Mesenteric fat pad (tissue), 1 donor: ENCODE measurements at places on chromosomes 12 and 14. TPM values are rescaled to one million over a fixed set of nuclear protein-coding genes. Genes with fewer than 3 reads are reported as not detected.
A peak's percentile ranks its signal among the peaks of the same experiment; 100 is the strongest.

DNA sequence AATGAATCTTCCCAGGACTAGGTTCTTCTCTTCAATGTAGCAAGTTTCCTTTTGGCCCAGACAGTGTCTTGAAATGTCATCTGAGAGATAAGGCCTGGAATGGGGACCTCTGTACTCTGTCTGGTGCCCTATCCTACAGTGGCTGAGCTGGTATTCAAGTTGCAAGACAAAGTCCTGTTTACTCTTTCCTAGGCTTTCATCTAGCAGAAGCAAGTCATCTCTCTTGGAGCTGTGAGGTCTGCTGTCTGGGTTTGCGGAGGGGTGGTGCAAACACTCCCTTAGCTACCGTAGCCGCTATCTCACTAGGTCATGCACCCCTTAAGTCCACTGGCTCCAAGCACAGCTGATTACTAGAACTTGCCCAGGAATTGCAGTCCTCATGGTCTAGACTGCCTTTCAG lies 149.7 kb upstream of the SLC16A7 start:
- DNase-seq: no peak

- no peak for DNase-seq
These were observed 4.9 kb upstream of the NEMF start for GRCh38 chr14:49857427-49858003.

- DNase-seq: no peak
These were observed 206.3 kb upstream of the C14orf180 start for GRCh38 chr14:104373055-104373854.

DNA sequence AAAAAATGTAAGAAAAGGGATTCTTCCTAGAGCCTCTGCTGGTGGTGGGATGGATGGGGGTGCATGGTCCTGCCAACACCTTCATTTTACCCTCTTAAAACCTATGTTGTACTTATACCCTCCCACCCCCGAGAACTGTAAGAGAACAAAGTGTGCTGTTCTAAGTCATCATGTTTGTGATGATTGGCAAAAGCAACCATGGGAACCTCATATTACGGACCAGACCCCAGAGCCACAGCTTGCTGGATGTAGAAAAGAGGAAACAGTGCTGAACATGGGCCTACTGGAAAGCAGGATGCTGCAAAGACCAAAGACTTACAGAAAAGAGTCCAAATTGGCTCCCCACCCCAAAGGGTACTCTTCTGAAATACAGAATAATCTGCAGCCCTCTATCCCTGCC lies 311.2 kb downstream of the DUSP6 start:
- DNase-seq: no peak

GRCh38 chr12:6567112-6567670 lies 900 bp downstream of the NOP2 start:
- DNase-seq: no peak

DNA sequence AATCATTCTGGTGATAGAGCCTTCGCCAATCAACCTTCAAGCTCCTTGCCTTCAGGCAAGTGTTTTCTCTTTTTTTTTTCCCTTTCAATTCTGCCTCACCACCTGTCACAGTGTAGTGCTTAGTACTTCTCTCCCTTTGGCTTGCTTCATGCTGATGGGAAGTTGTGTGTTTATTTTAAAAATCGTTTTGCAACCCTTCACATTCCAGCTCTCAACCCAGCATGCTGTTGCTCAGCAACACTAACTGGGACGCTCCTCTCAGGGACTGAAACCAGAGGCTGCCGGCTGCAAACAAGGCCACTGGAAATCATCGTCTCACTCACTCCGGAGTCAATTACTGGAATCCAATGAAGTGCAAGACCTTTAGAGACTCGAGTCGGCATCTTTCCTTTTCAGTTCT lies 342.7 kb downstream of the PRKD1 start:
- no peak for DNase-seq

DNA sequence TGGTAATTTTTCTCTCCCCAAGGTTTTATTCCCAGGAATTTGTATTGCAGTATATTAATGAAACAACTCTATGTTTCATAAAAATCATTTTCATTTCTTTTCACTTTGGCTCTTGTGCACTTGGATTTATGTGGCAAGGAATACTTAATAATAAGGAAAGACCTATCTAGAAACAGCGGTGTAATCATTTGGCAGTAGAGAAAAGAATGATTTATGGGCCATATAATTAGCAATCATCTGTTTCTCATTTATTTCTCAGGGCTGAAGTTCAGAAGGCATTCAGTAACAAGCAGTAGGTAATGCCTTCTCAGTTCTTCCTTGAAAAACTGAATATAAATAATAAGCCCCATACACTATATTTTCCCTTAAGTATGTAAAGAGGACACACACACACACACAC lies 172.6 kb downstream of the ANO4 start:
- DNase-seq: no peak

- peak; percentile 57 for DNase-seq
These were observed 69.3 kb upstream of the SCN8A start for GRCh38 chr12:51521554-51522276.

- no peak for DNase-seq
These were observed 162.9 kb upstream of the SYT10 start for GRCh38 chr12:33602515-33602914.

DNA sequence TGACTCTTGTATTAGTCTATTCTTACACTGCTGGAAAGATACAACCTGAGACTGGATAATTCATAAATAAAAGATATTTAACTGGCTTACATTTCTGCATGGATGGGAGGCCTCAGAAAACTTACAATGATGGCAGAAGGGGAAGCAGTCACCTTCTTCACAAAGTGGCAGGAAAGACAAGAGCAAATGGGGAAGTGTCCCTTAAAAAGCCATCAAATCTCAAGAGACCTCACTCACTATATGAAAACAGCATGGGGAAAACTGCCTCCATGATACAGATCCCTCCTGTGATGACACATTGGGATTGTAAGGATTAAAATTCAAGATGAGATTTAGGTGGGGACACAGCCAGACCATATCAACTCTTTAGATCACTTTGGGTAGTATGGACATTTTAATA lies 83.7 kb downstream of the TMTC3 start:
- DNase-seq: no peak

DNA sequence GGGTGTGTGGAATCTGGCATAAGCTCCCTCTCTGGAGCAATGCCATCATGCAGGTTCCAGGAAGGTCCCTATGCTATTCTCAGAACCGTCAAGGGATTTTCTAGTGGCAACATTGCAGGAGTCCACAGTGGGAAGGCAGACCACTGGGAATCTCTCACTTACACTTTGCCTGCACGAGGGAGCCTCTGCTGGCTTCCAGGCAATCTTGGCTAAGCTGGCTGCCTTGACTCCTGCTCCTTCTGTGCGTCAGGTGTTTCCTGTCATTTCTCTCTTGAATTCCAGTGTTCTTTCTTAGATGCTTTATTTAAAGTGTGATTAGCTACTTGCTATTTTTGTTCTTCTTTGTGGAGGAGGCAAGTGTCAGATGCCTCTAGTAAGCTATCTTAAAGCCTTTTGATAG lies 414.0 kb upstream of the ATP2B1 start:
- no peak for DNase-seq

GRCh38 chr12:120820884-120821510 lies 83.2 kb downstream of the SPPL3 start:
- DNase-seq: no peak

DNA sequence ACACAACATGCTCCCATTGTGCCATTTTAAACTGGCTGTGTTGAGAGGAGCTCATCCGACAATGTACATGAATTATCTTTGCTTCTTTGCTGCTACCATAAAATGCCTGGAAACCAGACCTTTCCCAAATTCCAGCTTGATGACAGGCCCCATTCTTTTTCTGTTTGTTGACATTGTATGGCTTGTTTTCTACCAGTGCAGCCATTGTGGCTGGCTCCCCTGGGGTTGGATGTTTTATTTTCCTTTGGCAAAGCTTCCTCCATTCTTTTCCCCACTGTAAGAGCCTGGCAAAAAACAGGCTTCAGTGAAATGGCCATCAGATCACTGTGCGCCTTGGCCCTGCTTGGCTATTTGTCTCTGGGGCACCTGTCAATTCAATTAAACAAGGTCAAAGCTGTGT lies 532.5 kb downstream of the VRK1 start:
- no peak for DNase-seq

DNA sequence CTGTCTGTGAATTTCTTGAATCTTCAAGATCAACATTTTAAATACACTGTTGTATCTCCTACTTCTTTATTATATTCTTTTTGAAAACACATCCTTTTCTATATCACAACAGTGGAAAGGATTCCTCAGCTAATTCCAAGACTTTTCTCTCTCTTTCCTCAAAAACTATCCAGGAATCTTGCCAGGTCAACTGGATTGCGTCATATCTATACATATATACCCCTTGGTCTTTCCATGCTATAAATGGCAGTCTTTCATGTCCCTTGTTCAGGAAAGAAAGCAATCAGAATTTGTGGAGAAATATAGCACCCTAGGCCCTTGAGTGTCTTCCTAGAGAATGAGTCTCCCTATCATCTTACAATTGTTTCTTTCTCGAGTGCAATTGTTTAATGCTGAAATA lies 149.0 kb downstream of the KCNA5 start:
- DNase-seq: no peak

DNA sequence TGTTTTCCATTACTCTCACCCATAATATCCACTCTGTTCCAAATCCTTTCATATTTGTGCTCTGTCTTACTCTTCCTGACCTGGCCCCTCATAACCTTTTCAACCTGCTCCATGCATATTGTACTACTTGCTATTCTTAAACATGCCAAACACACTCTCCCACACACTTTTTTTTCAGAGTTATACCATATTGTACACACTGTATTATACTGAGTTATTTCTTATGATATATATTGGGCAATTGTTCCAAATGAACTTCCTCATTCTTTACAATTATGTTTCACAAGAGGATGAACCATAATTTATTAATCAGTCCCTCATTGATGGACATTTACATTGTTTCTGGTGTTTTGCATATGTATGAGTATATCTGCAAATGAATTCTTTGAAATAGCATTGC lies 18.5 kb downstream of the ATL1 start:
- DNase-seq: no peak

DNA sequence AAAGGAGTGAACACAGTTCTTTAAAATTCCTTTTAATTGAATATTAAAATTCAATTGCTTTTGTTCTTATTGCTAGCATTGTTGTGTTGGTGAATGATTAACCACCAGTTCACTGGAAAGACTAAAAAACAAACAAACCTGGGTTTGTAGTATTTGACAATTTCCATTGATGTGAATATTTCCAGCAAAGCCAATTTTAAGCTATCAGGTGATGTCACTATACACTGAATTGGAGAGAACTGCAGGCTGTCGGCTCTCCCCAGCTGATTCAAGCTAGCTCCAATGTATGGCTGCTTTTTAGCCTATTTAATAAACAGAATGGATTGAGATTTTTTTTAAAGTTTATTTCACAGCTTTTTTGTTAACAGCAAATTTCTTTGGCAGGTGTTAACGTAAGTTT lies 1753.6 kb upstream of the SEL1L start:
- DNase-seq: no peak

DNA sequence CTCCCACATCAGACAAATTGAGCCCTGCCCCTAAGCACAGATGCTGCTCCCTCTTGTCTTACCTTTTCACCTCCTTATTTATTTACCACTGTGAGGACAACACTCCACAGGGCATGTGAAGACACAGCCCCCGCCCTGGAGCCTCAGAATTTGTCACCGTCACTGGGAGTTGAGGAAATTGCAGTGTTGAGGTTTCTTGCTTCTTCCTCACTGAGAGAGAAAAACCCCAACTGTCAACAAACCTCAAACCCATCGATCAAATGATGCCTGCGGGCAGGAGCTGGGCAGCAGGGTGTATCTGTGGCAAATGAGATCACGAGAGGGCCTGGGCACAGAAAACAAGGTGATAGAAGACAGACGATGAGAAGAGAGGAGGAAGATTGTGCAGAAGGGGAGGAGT lies 30.5 kb upstream of the PLEKHG3 start:
- no peak for DNase-seq

DNA sequence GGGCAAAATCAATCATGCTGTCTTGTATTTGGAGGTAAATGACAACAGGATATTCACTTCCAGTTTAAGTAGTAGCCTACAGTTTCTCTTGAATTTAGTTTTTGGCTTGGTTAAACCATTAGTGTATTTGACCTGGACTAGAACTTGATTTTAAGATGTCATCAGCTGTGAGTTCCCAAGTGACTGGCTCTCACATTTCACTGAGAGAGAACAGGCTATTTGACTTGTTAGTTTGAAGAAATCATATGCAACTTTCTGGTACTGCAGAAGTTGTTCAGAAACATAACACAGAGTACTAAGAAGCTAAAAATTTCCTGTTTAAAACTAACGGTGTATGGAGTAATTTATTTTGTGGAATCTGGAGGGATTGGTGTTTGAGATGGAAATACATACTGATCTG lies 22.3 kb downstream of the MNAT1 start:
- DNase-seq: no peak

- DNase-seq: no peak
These were observed 55.8 kb upstream of the VRK1 start for GRCh38 chr14:96741151-96741977.

DNA sequence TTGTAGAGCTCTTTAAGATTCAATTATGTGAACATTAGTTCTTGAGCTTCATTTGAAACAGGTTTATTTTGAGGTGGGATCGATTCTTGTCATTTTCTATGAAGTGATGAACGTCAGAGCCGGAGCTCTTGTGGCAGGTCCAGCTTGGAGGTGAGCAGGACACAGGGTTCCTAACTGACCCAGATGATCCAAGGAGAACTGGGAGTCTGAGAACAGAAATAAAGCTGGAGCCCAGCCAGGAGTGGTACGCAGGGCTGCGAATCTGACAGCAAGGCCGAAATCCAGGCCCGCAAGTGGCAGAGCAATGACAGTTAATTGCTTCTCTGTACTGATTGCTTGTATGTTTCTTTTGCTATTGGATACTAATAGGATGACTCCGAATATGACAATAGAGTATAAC lies 46.5 kb downstream of the EML1 start:
- no peak for DNase-seq

DNA sequence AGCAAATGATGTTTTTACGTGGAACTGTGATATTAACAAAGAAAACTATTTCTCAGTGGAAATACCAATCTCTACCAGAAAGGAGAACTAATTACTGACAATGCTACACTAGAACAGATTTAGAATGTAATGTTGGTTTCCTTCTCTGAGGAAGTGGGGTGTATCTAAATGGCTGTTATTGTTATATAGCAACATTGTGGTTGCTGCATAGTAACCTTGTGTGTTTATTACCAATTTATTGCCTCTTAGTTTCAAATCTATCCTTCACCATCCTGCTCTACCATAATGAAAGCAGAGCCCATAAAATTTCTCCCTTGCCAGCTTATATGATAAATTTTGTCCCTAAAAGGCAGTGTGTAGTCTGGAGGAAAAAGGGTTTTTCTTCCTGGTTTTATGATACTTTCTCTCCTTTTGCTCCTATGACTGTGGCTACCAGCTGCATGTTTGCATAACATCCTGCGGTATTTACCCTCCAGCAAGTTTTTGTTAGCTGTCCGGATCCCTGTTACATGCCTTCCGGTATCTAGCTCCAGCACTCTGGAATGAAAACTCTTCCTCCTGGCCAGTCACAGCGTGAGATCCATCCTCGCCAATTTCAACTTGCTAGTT lies 5.7 kb upstream of the KLRK1 start:
- DNase-seq: no peak

Gene HOXC13
- not detected for total RNA-seq

Gene NAV3
- 16.6 TPM for total RNA-seq

Gene MGAT2
- 36.5 TPM for total RNA-seq

Gene AKAP3
- total RNA-seq: 0.26 TPM

Gene C12orf56
- total RNA-seq: not detected

Gene EMP1
- total RNA-seq: 1,519 TPM
